ENCODE measurements at places on chromosomes 4 and X.

DNA sequence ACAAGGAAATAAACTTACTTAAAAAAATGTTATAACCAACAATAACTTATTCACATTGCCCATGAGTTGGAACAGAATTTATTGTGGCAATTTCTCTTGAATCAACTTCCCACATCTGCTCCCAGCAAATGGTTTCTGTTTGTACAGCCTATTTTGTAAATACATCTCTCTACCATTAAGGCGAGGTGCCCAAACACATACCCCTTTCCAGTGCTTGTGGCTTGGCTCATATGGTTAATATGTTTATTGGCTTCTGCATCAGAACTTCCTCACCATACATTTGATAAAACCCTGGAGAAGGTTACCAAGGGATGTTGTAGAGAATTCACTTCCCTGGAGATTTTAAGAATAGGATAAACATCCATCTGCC is 207.1 kb downstream of the SOWAHB start:
- peak; percentile 66 for DNase-seq

- DNase-seq = no peak
Measured at GRCh38 chrX:40460926-40461325, 119.8 kb upstream of the ATP6AP2 start.

DNA sequence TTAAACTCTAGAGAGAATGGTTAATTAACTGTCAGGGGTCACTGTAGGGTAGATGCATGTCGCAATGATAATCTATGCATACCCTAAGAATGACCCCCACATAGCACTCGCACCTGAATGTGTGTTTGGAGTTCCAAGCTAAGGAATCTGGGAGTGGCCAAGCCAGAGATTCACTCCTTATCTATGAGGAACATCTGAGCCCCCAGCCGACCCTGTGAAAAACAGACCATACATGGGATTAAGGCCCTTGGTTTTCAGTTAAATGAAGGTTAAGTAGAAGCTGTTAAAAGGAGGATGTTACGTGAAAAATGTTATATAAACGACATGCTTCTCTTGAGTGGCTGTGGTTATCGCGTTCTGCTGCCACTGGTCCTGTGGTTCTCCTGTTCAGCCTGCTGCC is 147.2 kb downstream of the RELL1 start:
- no peak for DNase-seq

DNA sequence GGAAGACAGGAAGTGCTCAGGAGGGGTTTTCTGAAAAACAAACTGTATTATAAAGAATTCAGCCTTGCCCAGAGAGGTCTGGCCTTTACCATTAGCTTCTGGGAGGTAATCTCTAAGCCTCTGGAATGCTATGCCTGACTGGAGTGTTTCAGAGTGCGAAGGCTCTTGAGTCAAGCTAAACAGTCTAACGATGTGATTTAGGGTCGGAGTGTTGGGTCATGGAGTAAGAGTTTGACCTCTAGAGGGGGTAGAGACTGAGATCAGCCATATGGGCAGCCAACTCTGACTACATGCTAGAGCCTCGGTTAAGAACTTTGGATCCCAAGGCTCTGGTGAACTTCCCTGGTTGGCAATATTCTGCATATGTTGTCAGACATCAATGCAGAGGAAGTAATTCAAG is 15.0 kb downstream of the BOD1L1 start:
- DNase-seq = no peak

DNA sequence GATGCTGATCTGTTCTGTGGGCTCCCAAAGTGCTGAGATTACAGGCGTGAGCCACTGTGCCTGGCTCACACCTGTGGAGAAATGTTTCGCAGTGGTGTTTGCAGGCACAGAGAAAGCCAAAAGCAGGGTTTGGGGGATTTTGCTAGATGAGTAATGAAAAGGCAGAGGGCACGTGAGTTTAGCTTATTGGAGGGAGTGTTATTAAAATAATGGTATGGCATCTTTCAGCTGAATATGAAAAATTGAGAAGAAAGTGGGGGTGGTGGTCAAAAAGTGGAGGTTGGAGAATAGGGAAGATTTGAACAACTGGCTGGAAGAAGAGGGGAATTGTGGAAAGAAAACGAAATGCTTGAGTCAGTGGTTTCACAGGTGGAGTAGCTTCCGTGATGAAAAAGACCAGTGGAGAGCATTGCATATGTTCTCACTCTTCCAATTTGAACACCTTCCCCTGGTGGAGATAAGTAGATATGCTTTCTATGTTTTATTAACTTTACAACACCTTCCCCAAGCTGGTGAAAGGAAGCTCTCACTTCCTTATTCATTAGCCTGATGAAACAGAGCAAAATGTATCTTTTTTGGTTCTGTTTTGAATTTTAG is 1.1 kb upstream of the CHST7 start:
- DNase-seq = no peak

- DNase-seq = no peak
Measured at GRCh38 chr4:76539979-76540378, 105.0 kb downstream of the SHROOM3 start.

- DNase-seq = no peak
Measured at GRCh38 chrX:122641136-122641535, 542.9 kb upstream of the GRIA3 start.

DNA sequence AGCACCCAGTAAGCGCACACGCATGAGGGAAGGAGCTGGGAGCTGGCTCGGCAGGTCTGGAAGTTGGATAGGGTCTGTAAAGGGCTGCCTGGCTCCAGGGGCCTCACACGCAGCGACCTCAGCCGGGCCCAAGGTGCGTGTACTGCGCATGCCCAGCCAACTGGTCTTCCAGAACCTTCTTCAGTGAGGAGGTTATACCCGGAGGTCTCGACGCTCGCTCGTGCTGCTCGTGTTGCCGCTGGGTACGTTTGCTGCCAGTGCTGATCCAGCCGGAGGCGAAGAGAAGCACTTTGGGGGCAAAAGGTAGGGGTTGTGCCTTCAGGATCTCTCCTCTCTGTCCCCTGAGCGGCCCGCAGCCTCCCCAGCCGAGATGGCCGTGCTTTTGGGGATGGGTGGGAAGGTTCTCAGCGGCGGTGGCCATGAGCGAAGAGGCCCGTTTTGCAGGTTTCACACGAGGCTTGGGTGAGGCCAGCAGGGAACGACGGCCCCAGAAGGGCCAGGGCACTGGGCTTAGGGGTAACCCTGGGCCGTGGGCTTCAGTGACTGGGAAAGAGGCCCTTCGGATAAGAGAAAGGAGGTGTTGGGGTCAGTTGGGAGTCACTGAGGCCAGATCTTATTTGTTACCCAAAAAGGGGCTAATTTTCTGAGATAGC is 3.8 kb upstream of the CXCL9 start:
- no peak for DNase-seq
